ENCODE measurements at places on chromosomes 16 and 17. TPM values are rescaled to one million over a fixed set of nuclear protein-coding genes. Genes with fewer than 3 reads are reported as not detected.

GRAPL gene
- total RNA-seq, result 0.10 TPM

ACSM2B gene
- not detected for total RNA-seq

MCRIP2 gene
- total RNA-seq, result 26.4 TPM

NFE2L1 gene
- total RNA-seq, result 75.0 TPM

EPOP gene
- total RNA-seq, result 2.1 TPM

PRSS22 gene
- total RNA-seq, result 5.4 TPM

CSH2 gene
- total RNA-seq, result not detected

MLST8 gene
- total RNA-seq, result 22.2 TPM
